NCI-H2107 (cell line): ENCODE measurements at places on chromosomes 5 and 9.

DNA sequence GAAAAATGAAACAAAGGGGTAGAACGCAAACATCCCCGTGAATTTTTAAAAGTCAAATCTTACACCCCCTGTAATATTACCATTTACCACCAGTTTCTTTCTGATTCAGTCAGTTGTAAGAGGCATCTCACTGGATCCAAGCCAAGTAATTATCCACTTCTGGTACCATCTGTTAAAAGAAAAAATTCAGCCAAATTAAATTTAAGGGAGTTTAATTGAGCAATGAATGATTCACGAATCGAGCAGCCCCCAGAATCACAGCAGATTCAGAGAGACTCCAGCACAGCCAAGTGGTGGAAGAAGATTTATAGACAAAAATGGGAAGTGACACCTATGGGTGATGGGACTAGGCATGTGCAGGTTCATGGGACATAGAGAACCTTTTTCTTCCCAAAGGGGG, 29.9 kb upstream of the MTMR12 start:
- no peak for DNase-seq

GRCh38 chr9:137582286-137582860, 3.6 kb upstream of the DPH7 start:
- no peak for DNase-seq

GRCh38 chr9:105535920-105536668, 21.8 kb upstream of the FKTN start:
- DNase-seq = no peak

- DNase-seq = no peak
These were observed 133.9 kb upstream of the PANK3 start for GRCh38 chr5:168713051-168713450.

GRCh38 chr5:91052977-91053740, 330.0 kb downstream of the ARRDC3 start:
- DNase-seq = no peak

DNA sequence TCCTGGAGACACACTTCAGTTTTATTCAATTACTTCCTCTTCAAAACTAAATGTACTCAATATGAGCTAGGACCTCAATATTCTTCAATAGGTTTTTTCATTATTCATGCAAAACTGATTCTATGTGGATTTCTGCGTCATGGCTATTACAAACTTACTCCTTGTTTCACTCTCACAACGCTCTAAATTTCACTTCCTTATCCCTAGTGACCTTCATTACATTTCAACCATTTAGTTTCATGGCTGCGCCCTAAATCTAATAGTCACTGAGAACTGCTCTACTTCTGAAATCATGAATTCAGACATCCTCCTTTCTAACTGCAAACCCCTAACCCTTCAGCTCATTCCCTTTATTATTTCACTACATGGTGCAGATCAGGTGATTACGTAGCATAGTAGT, 93.9 kb downstream of the SLC25A46 start:
- no peak for DNase-seq
